ENCODE measurements at places on chromosomes 5 and 9.

DNA sequence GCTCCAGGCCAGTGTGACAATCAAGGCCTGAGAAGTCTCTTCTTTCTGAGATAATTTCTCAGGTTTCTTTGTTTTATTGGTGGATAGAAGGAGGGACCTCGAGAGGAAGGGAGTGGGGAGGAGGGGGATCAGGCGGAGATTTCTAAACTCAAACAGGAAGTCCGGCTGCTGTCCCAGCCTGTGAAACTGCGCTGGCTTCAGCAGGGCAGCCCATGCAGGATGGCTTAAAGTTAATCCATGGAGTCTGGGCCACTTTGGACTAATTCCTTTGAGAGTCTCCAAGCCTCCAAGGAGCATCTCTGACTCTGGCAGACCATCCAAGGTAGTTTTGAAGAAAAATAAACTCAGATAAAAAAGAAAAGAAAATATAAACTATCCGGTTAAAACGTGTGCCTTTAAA lies 378.5 kb downstream of the MLLT3 start:
- H3K27ac ChIP-seq = no peak overlapping the region
- no peak for DNase-seq
- no peaks in the 10 kb centered on the region for H3K27me3 ChIP-seq
- H3K4me1 ChIP-seq = no peaks in the 10 kb centered on the region

GRCh38 chr5:139262742-139263445 lies 30.6 kb upstream of the MATR3 start:
- H3K4me3 ChIP-seq = no peak overlapping the region
- no peaks in the 10 kb centered on the region for H3K36me3 ChIP-seq
- no peaks in the 10 kb centered on the region for H3K27me3 ChIP-seq
- H3K4me1 ChIP-seq = 0 out of 2 replicates have a peak, but pooled peaks cover 3% of the 10 kb centered on the region
- no peak overlapping the region for H3K27ac ChIP-seq

DNA sequence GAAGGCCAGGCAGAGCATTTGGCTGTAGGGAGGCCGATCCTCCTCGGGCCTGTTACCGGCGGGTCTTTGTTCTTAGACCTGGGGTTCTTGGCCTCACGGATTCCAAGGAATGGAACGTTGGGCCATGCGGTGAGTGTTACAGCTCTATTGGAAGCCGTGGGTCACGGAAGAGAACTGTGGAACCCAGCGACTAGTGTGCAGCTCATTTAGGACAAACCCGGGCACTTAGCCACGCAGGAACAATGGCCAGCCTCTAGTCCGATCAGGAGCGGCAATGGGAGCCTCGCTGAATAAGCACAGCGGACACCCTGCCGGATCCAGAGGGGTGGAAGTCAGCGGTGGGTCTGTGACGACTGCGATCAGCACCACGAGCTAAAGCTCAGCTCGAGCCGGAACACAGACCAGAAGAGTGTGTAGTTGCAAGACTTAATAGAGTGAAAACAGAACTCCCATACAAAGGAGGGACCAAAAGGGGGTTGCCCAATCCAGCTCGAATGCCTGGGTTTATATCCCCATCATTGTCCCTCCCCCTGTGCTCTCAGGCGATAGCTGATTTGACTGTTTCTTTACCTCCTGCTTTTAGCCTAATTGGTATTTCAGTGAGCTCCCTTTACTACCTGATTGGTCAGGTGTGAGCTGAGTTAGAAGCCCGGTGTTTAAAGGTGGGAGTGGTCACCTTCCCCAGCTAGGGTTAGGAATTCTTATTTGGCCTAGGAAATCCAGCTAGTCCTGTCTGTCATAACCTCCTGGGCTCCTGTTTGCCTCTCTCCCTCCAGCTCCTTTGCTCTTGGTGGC lies 53.7 kb upstream of the RPL26L1 start:
- H3K36me3 ChIP-seq = no peaks in the 10 kb centered on the region
- no peaks in the 10 kb centered on the region for H3K27me3 ChIP-seq
- H3K4me3 ChIP-seq = no peak overlapping the region
- H3K4me1 ChIP-seq = peaks cover 74% of the 10 kb centered on the region
- no peak for DNase-seq

GRCh38 chr5:169004551-169004950 lies 296.4 kb downstream of the SLIT3 start:
- no peak for DNase-seq
- H3K27ac ChIP-seq = no peak overlapping the region
- no peaks in the 10 kb centered on the region for H3K27me3 ChIP-seq
- H3K36me3 ChIP-seq = no peaks in the 10 kb centered on the region
- H3K4me1 ChIP-seq = peaks cover 3% of the 10 kb centered on the region

DNA sequence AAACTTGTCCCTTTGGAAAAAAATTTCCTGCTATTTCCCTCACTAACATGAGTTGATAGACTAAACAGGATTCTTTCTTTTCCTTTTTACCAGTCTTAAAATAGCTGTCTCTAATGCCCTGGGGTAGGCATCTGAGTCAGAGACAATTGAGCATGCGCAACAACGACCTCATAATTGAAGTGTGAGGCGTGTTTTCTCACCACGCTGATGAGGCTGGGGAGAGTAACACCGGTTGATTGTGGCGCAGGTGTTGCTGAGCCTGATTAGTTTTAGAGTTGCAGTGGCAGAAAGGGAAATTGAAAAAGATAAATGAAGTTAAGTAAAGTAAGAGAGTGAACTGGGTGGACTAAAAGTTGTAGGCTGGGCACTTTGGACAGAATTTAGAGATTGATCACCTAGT lies 213.7 kb downstream of the TLR4 start:
- H3K36me3 ChIP-seq = no peaks in the 10 kb centered on the region
- no peak overlapping the region for H3K27ac ChIP-seq
- no peak for DNase-seq
- no peak overlapping the region for H3K4me3 ChIP-seq
- no peaks in the 10 kb centered on the region for H3K4me1 ChIP-seq
- H3K27me3 ChIP-seq = no peaks in the 10 kb centered on the region
